Right forelimb (tissue), 1 donor: ENCODE measurements at places on chromosomes 7 and 10.

- DNase-seq, result no peak
Observed at GRCh38 chr7:79504607-79505389, 51.3 kb upstream of the MAGI2 start.

GRCh38 chr10:75029857-75030256 is 81.6 kb upstream of the SAMD8 start:
- DNase-seq, result peak; percentile 64

- DNase-seq, result no peak
Observed at GRCh38 chr7:24936121-24936824, 43.7 kb downstream of the OSBPL3 start.

DNA sequence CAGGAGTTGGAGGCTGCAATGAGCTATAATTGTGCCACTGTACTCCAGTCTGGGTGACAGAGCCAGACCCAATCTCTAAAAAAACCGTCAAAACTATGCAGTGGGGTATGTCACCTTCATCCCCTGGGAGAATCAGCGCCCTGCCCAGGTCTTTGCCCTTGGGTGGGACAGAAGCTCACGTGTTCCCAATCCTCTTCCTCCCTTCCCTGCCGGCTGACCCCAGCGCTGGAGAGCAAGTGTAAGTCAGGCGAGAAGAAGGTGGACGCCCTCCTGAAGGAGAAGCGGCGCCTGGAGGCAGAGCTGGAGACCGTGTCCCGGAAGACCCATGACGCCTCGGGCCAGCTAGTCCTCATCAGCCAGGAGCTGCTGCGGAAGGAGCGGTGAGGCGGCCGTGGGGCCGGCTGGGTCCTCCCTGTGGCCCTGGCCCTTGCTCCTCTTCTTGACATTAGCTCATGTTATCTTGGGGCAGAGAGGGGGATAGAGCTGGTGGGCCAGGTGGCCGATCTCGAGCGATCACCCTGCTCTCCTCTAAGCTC is 64.8 kb upstream of the GTF2IRD1 start:
- DNase-seq, result no peak

DNA sequence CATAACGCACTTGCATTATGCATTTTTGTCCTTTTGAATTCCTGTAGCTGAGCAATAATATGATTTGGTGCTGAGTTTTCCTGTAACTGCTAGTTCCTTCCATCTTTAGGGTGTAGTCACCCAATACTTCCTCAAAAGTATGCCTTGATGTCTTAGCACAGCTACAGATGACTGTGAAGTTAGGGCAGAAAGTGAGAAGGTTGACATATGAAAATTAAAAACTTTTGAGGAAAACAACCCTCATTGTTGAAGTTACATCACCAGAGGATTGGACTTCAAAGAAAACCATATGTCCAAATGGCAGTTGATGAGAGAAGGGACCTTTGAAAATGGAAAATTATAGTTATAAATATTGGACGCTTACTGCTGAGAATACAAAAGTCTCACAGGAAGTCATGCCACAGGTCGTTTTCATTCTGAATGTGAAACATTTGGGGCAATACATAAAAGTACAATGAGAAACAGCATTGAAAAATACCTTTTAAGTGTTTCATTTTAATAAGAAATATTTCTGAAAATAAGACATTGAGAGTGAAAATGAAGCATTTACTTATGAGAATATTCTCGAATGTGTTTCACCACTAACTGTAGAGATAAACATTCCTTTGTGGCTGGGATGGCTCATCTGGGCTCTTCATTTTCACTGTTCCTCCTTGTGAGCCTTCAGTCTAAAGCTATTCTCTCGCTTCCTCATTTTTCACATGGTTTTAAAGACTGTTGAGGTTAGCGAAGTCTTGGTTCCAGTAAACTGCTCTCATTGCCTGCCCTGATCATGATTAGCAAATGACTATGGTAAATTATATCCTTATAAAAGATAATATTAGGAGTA is 61.4 kb upstream of the NME8 start:
- no peak for DNase-seq

DNA sequence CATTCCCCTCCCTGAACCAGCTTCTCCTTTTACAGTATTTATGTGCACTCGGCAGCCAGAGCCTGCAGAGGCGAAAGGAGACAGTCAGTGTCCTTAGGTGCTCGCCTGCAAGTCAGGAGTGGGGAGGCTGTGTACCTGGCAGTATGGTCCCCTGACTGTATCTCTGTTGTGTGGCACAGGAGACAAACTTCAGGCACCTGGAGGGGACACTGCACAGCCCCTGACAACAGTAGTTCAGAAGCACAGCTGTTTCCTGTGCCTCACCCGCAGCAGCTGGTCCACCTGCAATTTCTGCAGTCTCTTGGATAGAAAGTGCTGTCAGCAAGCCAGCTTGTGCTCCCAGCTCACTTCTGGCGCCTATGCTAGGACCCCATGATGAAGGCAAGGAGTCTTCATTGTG is 73.4 kb upstream of the LAMB4 start:
- DNase-seq, result no peak

DNA sequence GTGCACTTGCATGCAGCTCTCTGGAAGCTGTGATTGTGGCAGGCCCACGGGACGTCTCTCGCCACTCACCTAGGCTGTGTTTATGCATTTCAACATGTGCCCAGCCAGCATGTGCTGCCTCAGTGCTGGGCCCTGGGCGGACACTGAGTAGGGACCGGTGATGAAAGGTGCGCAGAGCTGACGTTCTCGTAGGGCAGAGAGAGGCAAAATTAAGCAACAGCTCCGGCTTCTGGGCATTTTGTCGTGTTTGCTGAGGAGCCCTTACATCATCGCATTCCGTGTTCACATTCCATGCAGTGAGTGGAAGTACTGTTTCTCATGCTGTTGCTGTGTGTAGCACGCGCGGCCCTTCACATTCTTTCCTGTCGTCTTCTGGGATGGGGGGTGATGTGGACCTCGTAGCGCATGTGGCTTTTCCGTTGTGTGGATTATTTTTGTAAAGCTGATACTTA is 50.5 kb downstream of the PRF1 start:
- DNase-seq, result peak; percentile 68

DNA sequence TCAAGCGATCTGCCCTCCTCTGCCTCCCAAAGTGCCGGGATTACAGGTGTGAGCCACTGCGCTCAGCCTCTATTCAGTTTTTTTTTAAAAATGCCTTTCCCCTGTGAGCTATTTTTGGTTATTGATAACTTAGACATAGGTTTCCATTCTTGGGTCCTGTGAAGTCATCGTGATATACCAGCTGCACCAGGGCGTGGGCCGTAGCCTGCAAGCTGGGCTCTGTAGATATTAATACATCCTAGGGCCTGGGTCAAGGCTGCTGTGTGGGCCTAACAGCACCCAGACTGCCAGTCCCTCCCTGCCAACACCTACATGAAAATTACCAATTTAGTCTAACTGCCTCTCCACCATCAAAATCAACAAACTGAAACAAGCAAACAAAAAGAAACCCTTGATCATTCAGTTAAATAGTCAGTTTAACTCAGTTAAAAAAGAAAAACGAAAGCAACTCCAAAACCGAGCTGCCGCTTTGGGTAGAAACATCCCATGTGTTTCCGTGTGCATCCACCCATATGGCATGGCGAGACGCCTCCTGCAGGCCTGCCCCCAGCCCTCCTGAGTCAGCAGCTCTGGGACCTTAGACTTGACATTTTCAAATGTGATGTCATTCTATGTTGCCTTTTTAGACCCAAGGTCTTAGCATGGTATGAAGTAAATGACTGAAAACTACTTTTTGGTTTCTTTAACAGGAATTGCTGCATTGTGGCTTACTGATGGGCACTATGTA is 330.2 kb downstream of the GLRX3 start:
- no peak for DNase-seq

DNA sequence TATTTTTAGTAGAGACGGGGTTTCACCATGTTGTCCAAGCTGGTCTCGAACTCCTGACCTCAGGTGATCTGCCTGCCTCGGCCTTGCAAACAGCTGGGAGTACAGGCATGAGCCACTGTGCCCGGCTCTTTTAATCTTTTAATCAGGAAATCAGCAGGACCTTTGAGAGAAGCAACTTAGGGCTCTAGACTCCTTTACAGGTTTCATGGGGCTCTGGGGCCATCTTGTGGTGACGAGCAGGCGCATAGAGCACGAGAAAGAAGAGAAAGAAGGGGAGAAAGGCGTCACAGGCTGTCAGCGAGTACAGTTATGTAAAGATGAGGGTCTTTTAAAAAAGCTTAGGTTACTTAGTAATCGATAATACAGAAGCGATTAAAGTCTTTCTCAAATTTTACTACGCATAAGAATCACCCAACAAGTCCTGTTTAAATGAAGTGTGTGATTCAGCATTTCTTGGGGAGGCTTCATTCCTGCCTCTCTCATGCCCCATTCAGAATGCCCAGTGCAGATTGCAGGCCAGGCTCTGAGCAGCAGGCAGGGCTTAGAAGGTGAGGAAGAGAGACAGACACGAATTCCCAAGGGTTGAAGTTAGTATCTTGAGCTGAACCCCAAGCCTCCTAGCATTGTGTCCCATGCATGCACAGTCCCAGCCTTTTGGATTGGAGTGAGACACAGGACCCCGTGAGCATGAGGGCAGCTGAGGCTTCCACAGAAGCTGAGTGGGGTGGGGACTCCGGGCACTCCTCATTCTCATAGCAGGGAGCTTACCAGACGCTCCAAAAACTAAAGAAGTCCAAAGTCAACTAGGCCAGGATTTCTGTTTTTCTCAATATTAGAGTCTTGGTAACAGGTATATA is 23.6 kb upstream of the PFKP start:
- peak; percentile 73 for DNase-seq

GRCh38 chr10:120505056-120505455 is 48.0 kb downstream of the PLPP4 start:
- DNase-seq, result no peak

- DNase-seq, result no peak
Observed at GRCh38 chr7:106640368-106641141, 20.4 kb downstream of the CCDC71L start.
